ENCODE measurements at places on chromosomes 16 and 17.
A peak's percentile ranks its signal among the peaks of the same experiment; 100 is the strongest.

DNA sequence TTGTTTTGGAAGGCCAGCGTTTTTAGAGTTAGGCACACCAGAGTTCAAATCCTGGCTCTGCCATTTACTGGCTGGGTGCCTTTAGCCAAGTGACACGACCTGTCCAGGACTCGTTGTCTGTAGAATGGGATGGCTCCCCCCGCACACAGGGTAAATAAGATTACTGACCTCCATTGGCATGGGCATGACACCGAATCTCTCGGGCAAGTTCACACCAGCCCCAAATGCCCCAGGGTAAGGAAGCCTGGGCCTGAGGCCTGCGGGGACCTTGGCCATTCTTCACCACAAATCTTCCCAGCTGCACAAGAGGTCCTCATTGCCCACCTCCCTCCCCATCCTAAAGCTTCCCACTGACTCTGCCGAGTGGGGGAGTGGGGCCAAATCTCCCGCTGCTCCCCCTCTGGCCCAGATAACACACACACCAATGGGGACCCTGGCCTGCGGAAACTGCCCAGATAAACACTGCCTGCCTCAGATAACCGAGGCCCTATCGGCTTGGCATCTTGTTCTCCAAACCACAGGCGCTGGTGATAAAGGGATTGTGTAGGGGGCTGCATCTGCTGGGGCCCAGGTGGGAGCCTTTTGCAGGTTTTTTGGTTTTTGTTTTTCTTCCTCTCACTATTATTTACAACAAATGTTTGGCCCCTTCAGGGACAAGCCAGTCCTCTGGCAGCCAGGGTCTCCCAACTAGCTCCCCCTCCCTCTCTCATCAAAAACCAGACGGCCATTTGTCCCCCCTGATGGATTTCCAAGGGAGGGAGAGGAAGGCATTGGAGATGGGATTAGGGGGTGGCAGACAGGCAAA is 75.0 kb upstream of the LHX1 start:
- DNase-seq: no peak

GRCh38 chr17:29694918-29695563 is 72.3 kb upstream of the CORO6 start:
- no peak for DNase-seq

- DNase-seq: no peak
These were observed 12.4 kb downstream of the RAP1GAP2 start for GRCh38 chr17:2808367-2809335.

DNA sequence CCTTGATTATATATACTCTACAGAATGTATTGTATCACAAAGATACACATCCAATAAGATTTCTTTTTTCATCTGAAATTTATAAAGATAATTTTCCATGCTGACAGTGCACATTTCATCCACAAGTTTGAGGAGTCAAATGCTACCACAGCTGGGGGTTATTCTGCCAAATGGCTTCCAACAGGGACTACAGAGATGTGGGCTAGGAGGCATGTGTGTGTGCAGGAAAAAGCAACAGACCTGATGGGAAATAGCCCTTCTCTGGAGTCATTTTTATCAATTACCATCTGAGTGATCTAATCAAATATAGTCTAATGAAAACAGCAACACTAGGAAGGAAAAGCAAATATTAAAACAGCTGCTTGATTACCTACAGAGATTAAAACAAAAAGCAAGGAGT is 290.5 kb downstream of the CEP112 start:
- DNase-seq: peak; percentile 10

- DNase-seq: no peak
These were observed 53.1 kb downstream of the DNAH17 start for GRCh38 chr17:78523934-78524655.

- DNase-seq: no peak
These were observed 139.9 kb upstream of the IRX3 start for GRCh38 chr16:54426553-54426849.

DNA sequence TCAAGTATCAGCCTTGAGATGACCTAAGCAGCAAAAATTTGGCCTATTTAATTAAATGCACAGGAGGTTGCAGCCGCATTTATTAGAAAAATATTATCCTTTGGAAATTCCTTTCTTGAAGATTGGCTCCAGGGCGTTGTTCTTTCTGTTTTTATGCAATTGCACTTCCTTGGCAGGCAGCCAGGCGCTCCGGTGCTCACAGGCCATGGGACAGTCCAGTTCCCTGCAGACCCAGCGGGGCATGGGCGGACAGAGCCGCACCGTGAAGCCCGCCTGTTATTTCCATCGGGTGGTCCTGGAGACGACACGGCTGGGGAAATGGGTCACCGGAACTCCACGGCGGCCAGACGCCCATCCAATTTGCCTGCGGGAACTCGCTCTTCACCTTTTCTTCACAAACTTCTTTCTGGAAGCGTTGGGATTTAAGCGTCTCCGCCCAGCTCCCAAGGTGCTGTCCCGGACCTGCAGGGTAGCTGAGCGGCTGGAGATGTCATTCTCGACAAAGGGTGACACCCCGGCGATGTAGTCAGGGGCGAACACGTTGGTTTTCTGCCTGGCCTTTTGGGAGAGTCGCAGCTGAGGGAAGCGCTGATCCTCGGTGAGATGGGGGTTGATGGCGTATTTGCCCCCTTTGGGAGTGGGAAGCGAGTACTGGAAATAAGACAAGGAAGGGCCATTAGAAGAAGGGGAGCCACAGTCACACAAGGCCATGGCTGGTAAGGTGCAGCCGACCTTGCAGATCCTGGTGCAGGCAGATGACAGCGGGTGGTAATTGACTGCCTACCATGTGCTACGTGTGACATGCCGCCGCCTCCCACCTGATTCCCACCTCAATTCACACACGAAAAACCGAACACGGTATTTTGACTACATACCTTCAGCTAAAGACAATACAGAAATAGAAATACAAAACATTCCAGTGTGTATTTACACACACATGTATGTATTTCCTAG is 12.5 kb downstream of the NOB1 start:
- no peak for DNase-seq

DNA sequence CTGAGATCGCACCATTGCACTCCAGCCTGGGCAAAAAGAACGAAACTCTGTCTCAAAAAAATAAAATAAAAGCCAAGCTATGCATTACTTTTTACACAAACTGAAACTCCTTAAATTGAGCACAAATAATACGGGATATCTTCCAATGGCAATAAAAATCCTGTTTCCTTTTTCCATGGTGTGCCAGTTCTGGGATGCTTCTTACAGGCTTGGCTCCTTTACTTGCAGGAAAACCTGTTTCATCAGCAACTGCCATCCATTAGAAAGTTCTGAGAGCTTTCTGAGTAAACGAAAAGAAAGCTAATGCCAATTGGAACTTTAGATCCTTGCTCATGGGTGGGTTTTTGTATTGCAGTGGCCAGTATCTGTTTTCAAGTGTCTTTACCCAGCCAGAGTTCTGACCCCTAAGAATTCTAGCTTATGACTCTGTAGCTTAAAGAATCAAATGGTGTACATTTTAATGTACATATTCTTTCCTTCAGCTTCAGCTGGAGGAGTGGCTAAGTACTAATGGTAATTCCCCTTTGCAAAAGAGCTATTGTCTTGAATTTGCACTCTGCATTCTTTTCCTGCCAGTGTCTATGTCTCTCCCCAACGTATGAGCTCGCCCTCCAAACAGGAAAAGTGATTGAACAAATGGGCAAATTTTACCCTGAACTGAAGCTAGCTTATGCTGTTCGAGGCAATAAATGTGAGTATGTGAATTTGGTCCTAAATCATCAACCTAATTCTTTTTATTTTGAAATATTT is 21.5 kb upstream of the DDX19A start:
- DNase-seq: no peak
